K562 (cell line): ENCODE measurements at places on chromosomes 1 and 21.

DNA sequence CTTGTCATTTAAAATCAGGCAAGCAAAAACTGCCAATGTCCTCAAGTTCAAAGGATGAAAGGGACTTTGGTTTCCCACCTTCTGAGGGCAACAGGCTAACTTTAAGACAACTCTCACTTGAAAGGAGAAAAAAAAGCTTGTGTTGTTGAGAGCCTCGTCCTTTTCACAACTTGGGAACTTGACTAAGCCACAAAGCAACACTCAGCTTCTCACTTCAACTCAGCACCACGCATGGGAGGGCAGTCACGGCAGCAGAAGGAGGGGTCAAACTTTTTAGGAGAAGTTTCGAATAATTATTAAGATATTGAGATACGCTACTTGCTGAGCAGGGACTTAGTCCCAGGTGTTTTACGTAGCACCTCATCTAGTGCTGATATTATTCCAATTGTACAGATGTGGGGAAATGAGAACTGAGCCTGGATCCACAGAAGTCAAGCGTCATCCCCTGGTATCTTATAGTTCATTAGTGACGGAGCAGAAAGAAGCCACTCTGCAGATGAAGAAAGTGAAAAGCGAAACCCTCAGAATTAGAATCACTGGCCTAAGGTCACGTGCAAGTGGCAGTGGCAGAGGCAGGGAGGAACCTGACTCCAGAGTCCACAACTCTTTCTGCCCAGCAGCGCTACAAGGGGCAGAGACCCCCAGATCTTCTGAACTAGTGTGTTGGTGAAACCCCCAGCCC, 83.6 kb downstream of the JAK1 start:
- peaks cover 22% of the 10 kb centered on the region; the same call in 2 of the 3 replicates for H3K36me3 ChIP-seq
- H3K27me3 ChIP-seq: no peaks in the 10 kb centered on the region
- H3K4me1 ChIP-seq: peaks cover 12% of the 10 kb centered on the region; the same call in 2 of the 3 replicates
- H3K4me3 ChIP-seq: no peak overlapping the region
- DNase-seq: no peak

DNA sequence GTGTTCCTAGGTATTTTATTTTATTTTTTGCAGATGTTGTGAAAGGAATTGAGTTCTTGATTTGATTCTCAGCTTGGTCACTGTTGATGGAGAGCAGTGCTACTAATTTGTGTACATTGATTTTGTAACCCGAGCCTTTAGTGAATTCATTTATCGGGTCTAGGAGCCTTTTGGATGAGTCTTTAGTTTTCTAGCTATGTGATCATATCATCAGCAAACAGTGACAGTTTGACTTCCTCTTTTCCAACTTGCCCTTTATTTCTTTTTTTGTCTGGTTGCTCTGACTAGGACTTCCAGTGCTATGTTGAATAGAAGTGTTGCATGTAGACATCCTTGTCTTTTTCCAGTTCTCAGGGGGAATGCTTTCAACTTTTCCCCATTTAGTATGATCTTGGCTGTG, 138.9 kb downstream of the LHX8 start:
- no peak for DNase-seq
- H3K4me1 ChIP-seq: no peaks in the 10 kb centered on the region

DNA sequence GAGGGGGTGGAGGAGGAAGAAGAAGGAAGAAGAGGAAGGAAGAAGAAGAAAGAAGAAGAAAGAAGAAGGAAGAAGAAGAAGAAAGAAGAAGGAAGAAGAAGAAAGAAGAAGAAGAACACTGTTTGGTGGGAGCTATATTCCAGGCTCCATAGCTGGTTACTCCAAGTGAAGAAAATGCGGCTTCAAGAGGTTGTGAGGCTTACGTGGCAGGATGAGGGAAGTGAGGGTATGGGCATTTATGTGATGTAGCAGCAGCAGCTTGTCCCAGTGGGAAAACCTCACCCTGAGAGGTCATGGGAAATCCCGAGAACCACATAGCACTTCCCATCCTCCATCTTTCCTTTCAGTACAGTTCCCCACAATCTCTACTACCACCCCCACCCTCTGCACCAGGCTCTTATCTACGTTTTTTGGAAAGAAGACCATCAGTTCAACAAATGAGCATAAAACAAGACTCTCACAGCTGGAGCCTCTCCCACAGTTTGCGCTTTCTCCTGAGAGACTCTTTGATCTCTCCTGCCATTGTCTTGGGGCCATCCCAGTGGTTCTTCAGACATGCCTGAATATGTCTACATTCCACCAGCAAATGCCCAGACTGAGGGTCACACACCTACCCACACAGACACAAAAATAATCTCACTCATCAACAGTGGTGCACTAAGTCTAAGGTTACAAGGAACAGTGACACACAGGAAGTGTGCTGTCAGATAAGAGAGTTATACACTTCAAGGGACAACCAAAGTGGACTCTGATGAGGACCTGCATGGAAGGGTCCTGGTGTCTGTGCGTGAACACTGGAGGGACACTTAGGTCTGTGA, 77.9 kb upstream of the KCNJ15 start:
- H3K27ac ChIP-seq: peak overlapping the region; percentile 17; the same call in 1 of the 3 replicates
- H3K4me3 ChIP-seq: no peak overlapping the region
- no peaks in the 10 kb centered on the region; the same call in 2 of the 3 replicates for H3K36me3 ChIP-seq
- no peaks in the 10 kb centered on the region for H3K27me3 ChIP-seq
- no peaks in the 10 kb centered on the region for H3K4me1 ChIP-seq
- DNase-seq: peak; percentile 36

DNA sequence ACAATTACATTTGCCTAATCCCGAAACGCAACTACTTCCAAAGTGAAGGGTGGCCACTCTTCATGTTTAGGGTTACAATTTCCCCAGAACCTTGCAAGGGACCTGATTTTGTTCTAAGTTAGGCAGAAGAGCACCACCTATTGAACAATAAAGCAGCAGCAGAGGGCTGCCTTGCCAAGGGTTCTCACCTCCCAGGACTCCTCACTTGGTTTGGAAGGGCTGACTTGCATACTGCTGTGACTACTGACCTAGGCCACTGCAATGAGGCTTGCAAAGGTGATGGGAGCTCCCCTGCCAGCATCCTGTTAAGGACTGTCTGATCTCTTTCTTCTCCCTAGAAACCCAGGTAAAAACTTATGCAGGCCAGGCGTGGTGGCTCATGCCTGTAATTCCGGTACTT, 14.2 kb downstream of the MTOR start:
- no peak for DNase-seq
- no peaks in the 10 kb centered on the region for H3K27me3 ChIP-seq
- no peak overlapping the region for H3K4me3 ChIP-seq

- no peak for DNase-seq
- H3K4me3 ChIP-seq: no peak overlapping the region
- H3K36me3 ChIP-seq: no peaks in the 10 kb centered on the region
- peaks cover 91% of the 10 kb centered on the region for H3K27me3 ChIP-seq
Observed at GRCh38 chr21:42567861-42568260, 54.2 kb downstream of the SLC37A1 start.

- peaks cover 13% of the 10 kb centered on the region for H3K4me1 ChIP-seq
- H3K27ac ChIP-seq: no peak overlapping the region
- H3K27me3 ChIP-seq: no peaks in the 10 kb centered on the region
- H3K4me3 ChIP-seq: no peak overlapping the region
Observed at GRCh38 chr1:1439546-1440261, 4.2 kb downstream of the VWA1 start.

GRCh38 chr1:100671601-100672000, 47.9 kb upstream of the VCAM1 start:
- no peaks in the 10 kb centered on the region for H3K4me1 ChIP-seq
- H3K4me3 ChIP-seq: no peak overlapping the region

- H3K36me3 ChIP-seq: no peaks in the 10 kb centered on the region
- no peak for DNase-seq
- H3K27me3 ChIP-seq: no peaks in the 10 kb centered on the region
- H3K27ac ChIP-seq: no peak overlapping the region
Observed at GRCh38 chr1:82042306-82043060, 241.7 kb downstream of the ADGRL2 start.

- H3K4me1 ChIP-seq: no peaks in the 10 kb centered on the region
- no peaks in the 10 kb centered on the region for H3K36me3 ChIP-seq
- no peak overlapping the region for H3K4me3 ChIP-seq
- H3K27ac ChIP-seq: no peak overlapping the region
- DNase-seq: peak; percentile 19
- H3K27me3 ChIP-seq: no peaks in the 10 kb centered on the region
Observed at GRCh38 chr1:181497870-181498269, 14.6 kb downstream of the CACNA1E start.

- H3K4me1 ChIP-seq: no peaks in the 10 kb centered on the region
- no peaks in the 10 kb centered on the region for H3K27me3 ChIP-seq
- H3K4me3 ChIP-seq: no peak overlapping the region
- no peak for DNase-seq
Observed at GRCh38 chr1:222187566-222188332, 360.2 kb downstream of the HHIPL2 start.

DNA sequence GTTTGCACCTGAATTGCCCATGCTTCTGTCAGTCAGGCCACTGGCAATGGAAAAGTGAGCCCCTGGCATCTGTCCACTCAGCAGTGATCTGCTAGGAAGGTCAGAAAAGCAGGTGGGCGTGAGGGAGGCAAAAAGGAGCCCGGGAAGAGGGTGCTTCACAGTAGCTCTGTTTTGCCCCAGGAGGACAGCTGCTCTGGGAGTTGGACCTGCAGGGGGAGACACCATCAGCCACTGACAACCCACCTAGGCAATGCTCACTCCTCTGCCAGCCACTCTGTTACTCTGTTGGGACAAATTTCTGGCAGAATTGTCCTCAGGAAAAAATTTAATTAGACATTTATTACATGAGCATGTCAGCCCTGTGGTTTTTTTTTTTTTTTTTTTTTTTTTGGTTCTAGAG, 146.4 kb downstream of the LRIG2 start:
- no peaks in the 10 kb centered on the region for H3K27me3 ChIP-seq
- no peak overlapping the region for H3K4me3 ChIP-seq
- no peak overlapping the region for H3K27ac ChIP-seq
- no peak for DNase-seq
- H3K36me3 ChIP-seq: no peaks in the 10 kb centered on the region

GRCh38 chr1:52460694-52461093, 56.3 kb downstream of the PRPF38A start:
- no peaks in the 10 kb centered on the region for H3K27me3 ChIP-seq
- H3K36me3 ChIP-seq: peaks cover 16% of the 10 kb centered on the region; the same call in 1 of the 3 replicates
- H3K4me1 ChIP-seq: no peaks in the 10 kb centered on the region
- no peak overlapping the region for H3K4me3 ChIP-seq

GRCh38 chr1:228184152-228184551, 18.5 kb downstream of the IBA57 start:
- no peak overlapping the region for H3K4me3 ChIP-seq
- no peaks in the 10 kb centered on the region for H3K36me3 ChIP-seq
- H3K4me1 ChIP-seq: peaks cover 8% of the 10 kb centered on the region; the same call in 2 of the 3 replicates
- no peak overlapping the region for H3K27ac ChIP-seq
- DNase-seq: no peak
- H3K27me3 ChIP-seq: no peaks in the 10 kb centered on the region

- no peak for DNase-seq
- H3K4me1 ChIP-seq: no peaks in the 10 kb centered on the region
- no peak overlapping the region for H3K4me3 ChIP-seq
Observed at GRCh38 chr21:38268864-38269575, 12.2 kb downstream of the KCNJ15 start.

- H3K27me3 ChIP-seq: no peaks in the 10 kb centered on the region
- H3K36me3 ChIP-seq: no peaks in the 10 kb centered on the region
- no peaks in the 10 kb centered on the region for H3K4me1 ChIP-seq
- DNase-seq: no peak
Observed at GRCh38 chr1:187471555-187471954, 642.8 kb downstream of the PLA2G4A start.

DNA sequence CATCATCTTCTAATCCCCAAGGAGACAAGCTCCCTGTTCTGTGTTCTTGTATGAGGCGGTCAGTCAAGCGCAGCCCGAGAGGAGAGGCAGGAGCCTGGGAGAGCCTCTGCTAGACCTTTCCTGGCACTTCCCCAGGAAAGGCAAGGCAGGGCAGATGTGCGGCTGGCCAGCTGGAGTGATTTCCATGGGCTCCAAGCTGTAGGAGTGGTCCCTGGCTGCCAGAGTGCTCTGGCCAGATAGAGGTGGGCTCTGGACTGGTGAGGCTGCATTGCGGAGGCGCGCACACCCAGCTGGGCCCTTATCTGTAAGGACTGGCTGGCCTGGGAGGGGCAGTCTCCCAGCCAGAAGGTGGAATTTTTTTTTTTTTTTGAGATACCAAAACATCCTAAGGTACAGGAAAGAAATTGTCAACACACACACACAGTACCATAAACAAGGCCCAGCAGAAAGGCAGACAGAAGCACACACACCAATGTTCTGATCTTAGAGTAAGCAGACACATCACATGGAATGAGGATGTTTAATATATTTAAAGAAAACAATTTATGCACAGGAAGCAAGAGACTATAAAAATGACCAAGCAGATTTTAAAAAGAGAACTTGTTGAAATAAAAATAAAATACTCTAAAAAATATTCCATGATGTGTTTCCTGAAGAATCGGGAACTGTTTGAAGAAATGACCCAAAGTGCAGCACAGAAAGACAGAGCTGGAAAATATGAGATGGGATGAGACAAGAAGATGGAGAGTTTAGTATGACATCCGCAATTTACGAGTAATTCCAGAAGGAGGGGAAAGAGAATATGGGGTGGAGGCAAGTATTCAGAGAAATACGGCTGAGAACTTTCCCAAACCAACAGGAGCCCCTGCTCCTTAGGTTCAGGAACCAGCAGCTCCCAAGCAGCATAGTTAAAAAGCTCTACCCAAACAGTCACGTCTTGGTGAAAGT, 13.4 kb downstream of the IBA57 start:
- peaks cover 43% of the 10 kb centered on the region for H3K4me1 ChIP-seq
- no peak overlapping the region for H3K27ac ChIP-seq
- peak; percentile 87 for DNase-seq
- peaks cover 10% of the 10 kb centered on the region; the same call in 2 of the 3 replicates for H3K36me3 ChIP-seq
- no peak overlapping the region for H3K4me3 ChIP-seq
- H3K27me3 ChIP-seq: no peaks in the 10 kb centered on the region

DNA sequence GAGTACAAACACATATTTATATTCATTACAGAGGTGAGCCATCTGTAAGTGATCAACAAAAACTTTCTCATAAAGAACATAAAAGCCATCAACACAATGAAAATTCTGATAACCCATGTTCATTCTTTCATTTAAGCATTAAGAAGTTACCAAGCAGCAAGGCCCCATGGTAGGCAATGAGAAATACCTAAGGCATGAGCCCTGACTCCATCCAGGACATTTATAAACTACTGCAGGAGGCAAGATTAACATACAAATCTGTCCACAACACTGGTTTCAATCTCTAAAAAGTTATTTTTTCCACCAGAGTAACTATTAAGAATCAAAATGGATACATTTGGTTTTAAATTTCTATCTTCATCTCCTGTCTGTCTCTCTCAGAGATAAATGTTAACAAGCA, 76.1 kb downstream of the SIPA1L2 start:
- no peak for DNase-seq
- H3K36me3 ChIP-seq: no peaks in the 10 kb centered on the region
- H3K4me1 ChIP-seq: no peaks in the 10 kb centered on the region
- no peak overlapping the region for H3K4me3 ChIP-seq

GRCh38 chr1:197366996-197367395, 98.9 kb downstream of the CRB1 start:
- no peak for DNase-seq
- H3K36me3 ChIP-seq: no peaks in the 10 kb centered on the region
- H3K4me1 ChIP-seq: no peaks in the 10 kb centered on the region
- H3K27me3 ChIP-seq: no peaks in the 10 kb centered on the region
- no peak overlapping the region for H3K27ac ChIP-seq
